GM20000 (cell line): ENCODE measurements at places on chromosomes 16 and 17.
A peak's percentile ranks its signal among the peaks of the same experiment; 100 is the strongest.

DNA sequence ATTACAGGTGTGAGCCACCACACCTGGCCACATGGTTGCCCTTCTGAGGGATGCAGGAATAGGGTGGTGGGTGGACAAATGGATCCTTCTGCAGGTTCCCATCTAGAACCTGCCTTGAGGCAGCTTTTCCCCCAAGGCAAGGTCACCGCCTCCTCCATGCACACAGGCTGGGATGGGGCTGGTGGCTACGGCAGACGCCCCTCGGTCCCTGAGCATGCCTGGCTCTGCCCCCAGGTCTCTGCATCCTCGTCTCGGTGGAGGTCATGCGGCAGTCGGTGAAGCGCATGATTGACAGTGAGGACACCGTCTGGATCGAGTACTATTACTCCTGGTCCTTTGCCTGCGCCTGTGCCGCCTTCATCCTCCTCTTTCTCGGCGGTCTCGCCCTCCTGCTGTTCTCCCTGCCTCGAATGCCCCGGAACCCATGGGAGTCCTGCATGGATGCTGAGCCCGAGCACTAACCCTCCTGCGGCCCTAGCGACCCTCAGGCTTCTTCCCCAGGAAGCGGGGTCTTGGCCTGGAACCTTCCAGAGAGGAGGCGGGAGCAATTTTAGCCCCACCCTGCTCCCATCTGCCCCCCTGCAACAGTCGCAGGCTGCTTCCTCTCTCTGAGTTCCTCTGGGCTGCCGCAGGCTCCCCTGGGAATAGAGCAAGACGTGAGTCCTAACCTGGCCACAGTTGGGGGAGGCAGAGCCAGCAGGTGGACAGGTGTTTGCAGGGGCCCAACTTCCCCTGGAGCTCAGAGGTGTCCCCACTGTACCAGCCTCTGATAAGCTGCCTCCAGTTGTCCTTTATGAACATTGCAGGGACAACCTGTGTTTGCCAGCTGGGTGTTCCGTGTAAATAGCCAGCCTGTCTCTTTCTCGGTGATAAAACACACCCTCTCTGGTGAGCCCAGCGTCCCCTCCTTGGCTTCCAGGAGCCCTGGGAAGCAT, 11.7 kb downstream of the CACNG1 start:
- peak; percentile 20 for DNase-seq

GRCh38 chr17:39943702-39944392, 16.3 kb downstream of the LRRC3C start:
- no peak for DNase-seq

DNA sequence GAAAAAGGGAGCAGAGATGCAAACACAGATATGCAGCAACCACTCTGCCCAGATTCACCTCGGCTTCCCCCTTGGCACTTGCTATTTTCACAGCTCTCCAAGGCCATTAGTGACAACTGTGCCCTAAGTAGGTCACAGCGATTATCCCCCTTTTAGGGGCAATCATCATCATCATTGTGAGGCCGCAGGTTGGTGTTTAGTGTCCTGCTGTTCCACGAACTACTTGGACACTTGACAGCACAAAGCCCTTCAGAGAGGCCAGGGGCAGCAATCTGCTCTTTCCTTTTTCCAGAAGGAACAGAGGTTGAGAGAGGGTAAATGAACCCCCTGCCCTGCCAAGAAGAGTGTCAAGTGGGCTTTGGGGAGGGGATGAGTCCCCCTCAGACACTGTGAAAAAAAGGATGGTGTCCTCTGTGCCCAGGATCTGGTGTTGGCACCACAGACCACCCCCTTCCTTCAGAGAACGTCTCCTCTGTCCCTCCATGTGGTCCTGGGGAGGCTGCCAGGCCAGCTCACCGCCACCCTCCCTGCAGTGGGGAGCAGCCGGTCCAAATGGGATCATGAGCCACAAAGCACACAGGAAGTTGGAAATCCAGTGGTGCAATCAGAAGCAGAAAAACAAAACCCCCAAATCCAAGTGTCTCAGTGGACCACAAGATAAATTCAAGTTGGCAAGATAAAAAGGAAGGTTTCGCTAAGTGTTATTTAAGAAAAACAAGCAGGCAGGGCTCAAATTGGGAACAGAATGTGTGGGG, 78.4 kb upstream of the MED9 start:
- no peak for DNase-seq

DNA sequence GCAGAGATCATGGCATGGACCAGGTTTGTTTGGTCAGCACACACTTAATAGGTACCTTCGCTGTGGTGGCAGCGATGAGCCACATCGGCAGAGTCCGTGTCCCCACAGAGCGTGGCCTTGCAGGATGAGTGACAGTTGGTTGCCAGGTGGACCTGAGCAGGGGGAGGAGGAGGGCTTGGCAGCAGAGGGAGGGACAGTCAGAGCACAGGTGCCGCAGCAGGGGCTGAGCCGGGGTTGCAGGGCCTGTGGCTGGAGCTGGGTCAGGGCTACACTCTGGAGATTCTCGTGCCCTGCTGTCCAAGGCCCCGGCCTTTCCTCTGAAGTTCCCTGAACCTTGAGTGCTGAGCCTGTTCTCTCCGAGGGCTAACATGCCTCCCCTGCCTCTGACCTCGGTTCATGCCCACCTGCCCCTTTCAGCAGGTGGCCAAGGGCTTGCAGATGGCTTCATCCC, 24.8 kb downstream of the POLR3E start:
- DNase-seq, result no peak

DNA sequence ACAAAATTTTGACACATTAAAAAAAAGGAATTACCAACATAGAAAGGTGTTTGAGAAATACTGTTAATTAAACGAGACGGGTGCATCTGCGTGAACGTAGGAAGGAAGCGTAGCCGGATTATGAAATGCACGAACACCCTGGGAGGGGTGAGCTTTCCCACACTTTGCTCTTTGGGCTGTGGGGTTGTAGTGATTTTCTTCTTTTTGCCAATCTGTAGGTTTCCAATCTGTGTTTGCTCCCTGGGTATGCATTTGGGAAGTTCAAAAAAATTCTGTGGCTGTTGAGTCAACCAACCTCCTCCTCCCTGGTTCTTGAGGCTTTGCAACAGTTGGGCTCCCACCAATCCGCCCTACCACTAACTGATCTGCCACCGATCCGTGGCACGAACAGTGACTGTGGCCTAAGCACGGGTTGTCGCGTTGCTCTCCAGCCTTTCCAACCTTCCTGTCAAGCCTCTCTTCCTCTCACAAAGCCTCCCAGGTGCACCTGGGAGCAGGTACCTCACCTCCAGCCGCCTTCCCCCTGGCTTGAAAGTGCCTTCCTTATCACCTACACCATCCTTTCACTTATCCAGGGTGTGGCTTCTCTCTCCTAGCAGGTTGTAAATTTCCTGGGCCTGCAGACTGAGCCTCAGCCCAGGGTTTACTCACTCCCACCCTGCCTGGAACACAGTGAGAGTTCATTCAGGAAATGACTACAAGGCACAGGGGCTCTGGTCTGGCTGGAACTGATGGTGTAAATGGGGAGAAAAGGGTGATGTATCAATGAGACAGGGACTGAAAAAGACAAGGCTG, 16.6 kb downstream of the RTN4RL1 start:
- DNase-seq, result no peak

GRCh38 chr16:8436931-8437330, 153.4 kb downstream of the TMEM114 start:
- no peak for DNase-seq

- DNase-seq, result no peak
Observed at GRCh38 chr16:85782451-85782850, 16.9 kb downstream of the EMC8 start.

DNA sequence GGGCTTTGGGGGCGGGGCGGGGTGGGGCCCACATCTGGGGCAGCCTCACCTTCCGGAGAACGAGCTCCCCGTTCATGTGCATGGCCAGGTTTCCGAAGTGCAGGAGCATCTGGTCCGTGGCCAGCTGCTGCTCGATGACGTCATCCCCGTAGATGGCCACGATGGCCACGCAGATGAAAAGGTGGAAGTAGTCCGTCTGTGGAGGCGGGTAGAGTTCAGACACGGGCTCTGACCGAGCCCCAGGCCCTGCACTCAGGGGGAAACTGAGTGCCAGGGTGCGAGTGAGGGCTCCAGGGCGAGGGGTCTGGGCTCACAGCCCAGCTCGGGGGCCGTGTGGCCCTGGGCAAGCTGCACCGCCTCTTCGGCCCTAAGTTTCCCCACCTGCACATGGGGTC, 93.7 kb downstream of the TBC1D16 start:
- no peak for DNase-seq

GRCh38 chr17:37527249-37527851, 37.7 kb downstream of the DUSP14 start:
- DNase-seq, result peak; percentile 41

DNA sequence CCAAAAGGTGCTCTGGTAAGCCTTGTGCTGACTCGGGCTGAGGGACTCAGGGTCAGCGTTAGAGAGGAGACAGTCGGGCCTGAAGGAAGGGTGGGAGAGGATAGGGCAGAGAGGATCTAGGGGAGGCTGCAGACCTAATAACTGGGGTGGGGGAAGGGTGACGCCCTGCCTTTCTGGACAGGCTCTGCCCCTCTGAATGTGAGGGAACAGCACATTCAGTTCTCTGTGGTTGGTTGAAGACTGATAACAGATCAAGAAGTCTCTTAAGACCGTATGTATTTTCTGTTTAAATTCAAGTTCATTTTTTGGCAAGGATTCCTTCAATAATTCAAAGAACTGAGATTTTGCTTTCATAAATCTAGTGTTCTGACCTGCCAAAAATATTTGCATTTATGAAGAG, 56.2 kb upstream of the TEKT3 start:
- DNase-seq, result no peak

DNA sequence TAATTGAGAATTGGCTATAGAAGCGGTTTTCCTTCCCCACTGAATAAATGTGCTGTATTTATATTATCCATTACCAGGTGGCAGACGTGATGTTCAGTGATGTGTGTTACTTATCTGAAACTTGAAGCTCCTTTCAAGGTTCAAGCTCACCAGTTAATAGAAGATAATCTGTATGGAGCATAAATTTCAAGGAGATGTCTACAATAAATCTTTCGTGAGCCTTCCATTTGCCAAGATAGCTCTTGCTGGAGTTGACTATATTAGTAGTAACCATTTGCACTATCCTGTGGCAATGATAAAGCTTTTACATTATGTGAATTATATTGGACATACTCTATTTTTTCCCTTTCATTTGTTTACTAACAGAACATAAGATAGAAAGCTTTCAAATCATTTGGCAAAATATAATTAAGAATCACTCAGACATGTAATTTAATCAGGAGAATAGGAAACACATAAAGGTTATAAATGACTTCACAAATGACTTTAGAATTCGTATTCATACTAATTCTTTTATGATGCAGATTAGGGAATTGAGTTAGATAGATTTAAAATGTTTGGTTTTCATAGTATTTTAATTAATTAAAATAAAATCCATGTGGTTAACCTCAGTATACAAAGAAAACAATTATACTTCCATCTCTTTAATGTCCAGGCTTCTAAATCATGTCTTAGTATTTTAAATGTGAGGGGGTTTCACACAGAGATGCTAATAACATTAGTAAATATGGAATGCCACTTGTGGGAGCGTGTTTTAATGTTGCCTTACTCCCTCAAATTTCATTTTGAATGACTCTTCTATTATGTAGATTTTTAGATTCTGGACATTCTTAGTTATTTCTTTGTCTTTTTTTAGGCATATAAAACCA, 664.4 kb upstream of the CDH8 start:
- no peak for DNase-seq

DNA sequence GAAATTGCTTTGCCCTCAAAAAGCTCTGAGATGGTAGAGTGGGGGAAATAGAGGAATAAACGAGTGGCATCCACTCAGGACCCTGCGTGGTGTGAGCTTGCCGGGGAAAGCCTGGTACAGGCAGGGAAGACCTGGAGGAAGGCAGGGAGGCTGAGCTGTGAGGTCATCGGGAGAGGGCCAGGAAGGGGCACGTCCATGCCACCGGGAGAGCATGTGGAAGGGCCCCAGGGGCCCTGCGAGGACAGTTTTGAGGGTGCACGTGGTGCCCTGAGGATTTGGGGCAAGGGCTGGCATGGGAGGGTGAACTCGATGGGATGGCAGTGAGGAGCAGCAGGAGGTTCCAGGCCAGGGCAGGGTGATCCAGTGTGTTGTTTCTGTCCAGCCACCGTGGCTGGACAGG, 56.3 kb upstream of the CBFA2T3 start:
- DNase-seq, result no peak

DNA sequence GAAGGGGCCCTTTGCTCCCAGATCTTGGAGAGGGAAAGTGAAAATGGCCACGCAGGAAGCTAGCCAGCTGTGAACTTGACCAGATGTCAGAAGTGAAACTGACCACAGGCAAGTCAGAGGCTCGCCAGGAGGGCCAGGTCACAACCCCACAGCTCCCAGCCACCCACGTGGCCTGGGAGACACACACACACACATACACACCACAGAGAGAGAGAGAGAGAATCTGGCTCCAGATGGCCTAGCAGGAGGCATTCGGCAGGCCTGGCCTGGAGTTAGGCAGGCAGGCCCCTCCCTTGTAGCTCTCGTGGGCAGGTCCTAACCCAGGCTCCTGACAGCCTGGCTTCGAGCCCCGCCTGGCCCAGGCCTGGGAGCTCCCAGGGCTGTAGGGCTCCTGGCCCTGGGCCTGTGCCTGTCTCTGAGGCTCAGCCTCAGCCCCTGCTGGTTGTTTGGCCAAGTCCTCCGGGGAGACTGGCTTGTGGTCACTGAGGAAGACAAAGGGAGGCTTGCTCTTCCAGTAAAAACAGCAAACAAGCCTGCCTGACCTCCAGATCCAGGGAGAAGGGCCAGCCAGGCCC, 20.2 kb downstream of the NGFR start:
- DNase-seq, result peak; percentile 92

- no peak for DNase-seq
Observed at GRCh38 chr16:55871411-55872038, 3.6 kb downstream of the CES5A start.

DNA sequence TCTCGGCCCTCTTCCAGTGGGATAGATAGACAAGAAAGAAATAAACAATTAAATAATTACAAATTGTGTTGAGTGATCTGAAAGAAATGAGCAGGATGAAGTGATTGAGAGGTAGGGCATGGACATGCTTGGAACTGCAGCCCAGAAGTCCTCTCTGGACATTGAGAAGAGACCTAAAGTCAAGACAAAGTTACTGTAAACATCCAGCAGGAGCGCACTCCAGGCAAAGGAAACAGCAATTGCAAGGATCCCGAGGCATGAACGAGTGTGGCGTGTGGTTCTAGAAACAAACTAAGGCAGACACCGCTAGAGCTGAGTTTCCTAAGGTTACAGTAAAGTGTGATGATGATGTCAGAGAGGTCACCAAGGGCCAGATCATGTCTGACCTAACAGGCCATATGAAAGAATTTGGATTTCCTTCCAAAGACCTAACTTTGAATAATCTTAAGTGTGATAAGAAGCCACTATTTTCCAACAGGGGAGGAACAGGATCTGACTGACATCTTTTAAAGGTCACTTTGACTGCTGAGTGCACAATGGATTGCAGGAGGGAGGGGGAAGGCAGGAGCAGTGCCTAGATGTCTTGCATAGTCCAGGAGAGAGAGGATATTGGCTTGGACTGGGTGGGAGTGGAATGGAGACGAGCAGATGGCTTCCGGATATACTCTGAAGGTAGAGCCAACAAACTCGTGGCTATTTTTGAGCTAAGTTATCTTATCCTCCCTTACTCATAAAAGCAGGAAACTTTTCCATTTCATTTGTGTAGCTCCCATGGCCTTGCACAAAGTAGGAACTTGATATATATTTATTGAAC, 19.0 kb downstream of the ABCC12 start:
- DNase-seq, result no peak

- DNase-seq, result no peak
Observed at GRCh38 chr17:10233161-10233560, 34.8 kb upstream of the GAS7 start.
